ENCODE measurements at places on chromosomes 4 and X. TPM values are rescaled to one million over a fixed set of nuclear protein-coding genes. Genes with fewer than 3 reads are reported as not detected.

DNA sequence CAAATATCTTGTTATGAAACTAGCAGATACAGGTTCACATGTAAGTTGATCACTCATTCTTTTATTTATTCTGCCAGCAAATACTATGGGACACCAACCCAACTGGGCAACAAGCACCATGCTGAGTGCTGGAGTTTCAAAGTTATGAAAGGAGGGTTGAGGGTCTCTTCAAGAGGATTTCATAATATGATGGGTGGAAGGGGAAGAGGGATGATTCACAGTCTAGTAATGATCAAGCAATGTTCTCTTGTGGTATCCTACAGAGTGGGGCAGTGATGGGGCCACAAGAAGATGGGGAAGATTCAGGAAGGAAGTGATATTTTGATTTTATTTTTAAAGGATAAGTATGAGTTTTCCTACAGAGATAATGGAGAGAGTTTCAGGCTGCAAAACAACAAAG, 46.2 kb upstream of the TXK start:
- DNase-seq: no peak

Gene TCEAL6
- total RNA-seq: not detected

DNA sequence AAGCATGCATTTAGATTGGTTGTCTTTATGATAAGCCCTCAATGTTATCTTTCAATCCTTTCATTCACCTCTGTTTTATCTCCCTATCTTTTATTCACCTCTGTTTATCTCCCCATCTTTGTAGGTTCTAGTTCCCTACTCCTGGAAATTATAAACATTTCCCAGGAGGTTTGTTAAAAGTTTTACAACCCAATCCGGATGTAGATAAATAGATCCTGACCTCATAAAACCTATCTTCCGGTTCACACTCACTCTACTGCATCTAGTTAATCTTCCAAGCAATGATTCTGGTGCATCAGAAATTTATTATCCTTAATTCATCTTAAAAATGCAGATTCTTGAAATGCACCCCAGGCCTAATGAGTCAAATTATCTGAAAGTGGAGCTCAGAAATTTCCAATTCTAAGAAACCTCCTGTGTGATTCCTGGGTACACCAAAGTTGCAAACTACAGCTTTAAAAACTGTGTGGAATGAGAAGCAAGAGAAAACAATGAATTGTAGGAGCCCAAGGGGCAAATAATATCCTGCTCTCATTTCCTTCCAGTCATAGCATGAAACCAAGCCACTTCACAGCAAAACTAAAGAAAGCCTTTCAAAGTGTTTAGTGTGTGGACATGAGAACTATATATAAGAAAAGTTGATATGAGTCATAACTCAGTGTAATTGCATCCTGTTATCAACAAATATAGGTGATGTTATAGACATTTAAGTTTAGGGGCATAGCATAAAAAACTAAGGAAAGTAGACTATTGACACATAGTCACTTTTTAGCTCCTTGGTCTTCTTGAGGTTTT, 51.1 kb upstream of the UGT8 start:
- DNase-seq: no peak

Gene NPY1R
- 1.3 TPM for total RNA-seq

DNA sequence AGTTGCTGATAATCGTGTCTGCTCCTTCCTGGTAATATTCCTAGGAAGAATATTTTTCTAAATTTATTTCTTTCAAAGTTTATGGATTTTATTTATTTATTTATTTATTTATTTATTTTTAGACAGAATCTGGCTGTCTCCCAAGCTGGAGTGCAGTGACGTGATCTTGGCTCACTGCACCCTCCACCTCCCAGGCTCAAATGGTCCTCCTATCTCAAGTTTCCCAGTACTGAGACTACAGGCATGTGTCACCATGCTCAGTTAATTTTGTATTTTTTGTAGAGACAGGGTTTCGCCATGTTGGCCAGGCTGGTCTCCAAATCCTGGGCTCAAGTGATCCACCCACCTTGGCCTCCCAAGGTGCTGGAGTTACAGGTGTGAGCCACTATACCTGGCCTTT, 48.9 kb downstream of the PDLIM5 start:
- no peak for DNase-seq

Gene RAB39B
- total RNA-seq: not detected

- DNase-seq: no peak
These were observed 131.0 kb upstream of the HAND2 start for GRCh38 chr4:173661001-173661400.

- DNase-seq: no peak
These were observed 35.2 kb downstream of the FAM53A start for GRCh38 chr4:1648962-1649361.

- peak; percentile 74 for DNase-seq
These were observed 51.1 kb downstream of the SCML1 start for GRCh38 chrX:17788439-17788838.

DNA sequence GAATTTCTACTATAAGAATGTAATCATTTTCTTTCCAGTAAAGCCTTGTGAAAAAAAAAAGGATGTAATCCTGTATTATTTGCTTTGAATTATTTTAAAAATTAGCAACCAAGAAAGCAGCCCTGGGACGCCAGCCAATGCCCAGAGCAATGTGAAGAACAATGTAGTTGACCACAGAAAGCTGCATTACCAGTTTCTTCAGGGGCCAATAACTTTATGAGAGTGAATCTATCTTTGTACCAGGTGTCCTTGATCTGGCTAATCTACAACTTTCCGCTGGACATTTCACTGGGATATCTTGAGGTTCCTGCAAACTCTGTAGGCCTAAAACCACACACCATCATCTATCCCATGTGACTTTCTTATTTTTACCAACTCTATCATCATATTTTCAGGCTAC, 7.6 kb upstream of the KLHL2 start:
- DNase-seq: peak; percentile 88

- no peak for DNase-seq
These were observed 24.5 kb downstream of the DHX15 start for GRCh38 chr4:24559889-24560288.

DNA sequence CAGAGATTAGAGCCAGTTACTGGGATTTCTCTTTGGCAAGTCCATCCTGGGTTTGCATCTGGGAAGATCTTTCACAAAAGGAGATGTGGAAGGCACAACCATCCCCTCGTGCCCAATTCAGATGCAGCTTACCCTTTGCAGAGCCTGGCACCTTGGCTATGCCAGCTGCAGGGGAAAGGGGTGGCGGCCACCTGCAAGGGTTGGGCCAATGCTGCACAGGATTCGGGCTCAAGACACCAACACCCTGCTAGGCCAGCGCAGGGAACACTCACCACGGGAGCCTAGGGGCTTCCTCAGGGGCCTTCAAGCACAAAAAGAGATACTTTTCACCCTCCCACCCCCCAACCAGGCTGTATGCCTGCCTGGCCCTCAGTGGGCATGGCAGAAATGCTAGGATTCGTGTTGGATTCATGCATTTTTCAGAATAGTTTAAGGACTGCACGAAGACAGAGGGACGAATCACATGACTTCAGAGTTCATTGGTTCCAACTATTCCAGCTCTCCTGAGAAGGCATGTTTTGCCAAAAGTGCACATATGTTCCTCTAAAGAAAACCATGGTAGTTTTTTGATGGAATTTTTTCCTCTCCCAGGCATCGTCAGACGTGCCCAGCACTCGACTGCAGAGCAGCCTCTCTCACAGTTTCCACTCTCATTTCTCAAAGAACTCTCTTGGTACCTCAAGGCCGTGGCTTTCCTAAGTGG, 94.4 kb downstream of the PHKA2 start:
- no peak for DNase-seq

Gene HERC5
- 2.6 TPM for total RNA-seq

GRCh38 chr4:189060104-189060503, 880.6 kb upstream of the FRG1 start:
- DNase-seq: no peak

DNA sequence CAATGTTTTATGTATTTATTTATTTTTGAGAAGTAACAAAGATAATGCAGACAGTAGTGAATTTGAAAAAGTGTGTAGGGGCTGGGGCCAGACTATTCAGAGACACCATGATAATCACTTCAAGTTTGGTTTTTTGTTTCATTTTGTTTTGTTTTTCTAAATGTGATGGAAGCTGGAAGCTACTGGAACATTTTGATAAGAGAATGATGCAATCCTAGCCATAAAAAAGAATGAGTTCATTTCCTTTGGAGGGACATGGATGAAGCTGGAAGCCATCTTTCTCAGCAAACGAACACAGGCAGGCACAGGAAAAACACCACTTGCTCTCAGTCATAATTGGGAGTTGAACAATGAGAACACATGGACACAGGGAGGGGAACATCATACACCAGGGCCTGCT, 706.6 kb upstream of the EPHA5 start:
- DNase-seq: no peak

Gene FABP2
- total RNA-seq: not detected

GRCh38 chr4:172780566-172781081, 388.0 kb upstream of the GALNT7 start:
- DNase-seq: no peak

DNA sequence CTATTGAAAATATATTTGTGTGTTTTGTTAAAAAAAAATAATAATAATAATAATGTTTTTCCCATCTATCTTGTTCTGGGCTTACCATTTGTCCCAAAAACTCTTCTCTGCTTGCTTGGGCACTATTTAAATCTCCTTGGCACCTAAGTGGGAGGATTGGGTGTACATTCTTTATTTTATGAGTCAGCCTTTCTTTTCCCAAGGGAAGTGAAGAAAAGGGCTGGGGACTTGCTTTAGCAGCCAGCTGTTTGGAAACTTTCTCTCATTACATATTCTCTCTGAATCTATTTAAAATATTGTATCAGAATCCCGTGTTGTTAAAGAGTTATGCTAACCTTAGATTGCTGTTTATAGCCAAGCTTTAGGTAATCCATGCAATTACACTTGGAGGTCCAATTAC, 2332.4 kb downstream of the ARAP2 start:
- no peak for DNase-seq

GRCh38 chrX:125306335-125306866, 13.3 kb upstream of the TEX13C start:
- no peak for DNase-seq

Gene DAPP1
- total RNA-seq: 11.6 TPM

GRCh38 chrX:36867143-36867542, 141.0 kb upstream of the FAM47C start:
- DNase-seq: peak; percentile 64

Gene GPR173
- 2.2 TPM for total RNA-seq

Gene LAS1L
- 78.4 TPM for total RNA-seq

- peak; percentile 45 for DNase-seq
These were observed 163.9 kb upstream of the KIT start for GRCh38 chr4:54493862-54494261.

GRCh38 chrX:47796433-47796906, 40.2 kb upstream of the ZNF81 start:
- DNase-seq: peak; percentile 67

- DNase-seq: no peak
These were observed 57.1 kb downstream of the NIPAL1 start for GRCh38 chr4:48073567-48074103.

DNA sequence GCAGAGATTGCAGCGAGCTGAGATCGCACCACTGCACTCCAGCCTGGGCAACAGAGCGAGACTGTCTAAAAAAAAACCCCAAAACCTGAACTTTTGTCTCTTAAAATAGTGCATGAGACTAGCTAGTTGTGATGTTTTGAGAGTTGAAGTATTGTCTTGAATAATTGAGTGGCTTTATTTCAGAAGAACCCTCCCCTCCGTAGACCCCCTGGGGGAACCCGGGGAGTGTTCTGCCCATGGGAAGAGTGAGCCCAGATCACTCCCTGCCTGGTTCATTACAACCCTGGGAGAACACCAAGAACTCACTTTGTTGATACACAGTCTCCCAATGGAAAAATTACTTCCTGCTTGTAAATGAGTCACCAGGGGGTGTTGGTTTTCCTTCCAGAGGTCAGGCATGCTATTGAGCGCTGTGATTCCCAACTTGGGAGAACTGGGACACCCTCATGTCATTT, 65.3 kb upstream of the SHISA3 start:
- peak; percentile 59 for DNase-seq

DNA sequence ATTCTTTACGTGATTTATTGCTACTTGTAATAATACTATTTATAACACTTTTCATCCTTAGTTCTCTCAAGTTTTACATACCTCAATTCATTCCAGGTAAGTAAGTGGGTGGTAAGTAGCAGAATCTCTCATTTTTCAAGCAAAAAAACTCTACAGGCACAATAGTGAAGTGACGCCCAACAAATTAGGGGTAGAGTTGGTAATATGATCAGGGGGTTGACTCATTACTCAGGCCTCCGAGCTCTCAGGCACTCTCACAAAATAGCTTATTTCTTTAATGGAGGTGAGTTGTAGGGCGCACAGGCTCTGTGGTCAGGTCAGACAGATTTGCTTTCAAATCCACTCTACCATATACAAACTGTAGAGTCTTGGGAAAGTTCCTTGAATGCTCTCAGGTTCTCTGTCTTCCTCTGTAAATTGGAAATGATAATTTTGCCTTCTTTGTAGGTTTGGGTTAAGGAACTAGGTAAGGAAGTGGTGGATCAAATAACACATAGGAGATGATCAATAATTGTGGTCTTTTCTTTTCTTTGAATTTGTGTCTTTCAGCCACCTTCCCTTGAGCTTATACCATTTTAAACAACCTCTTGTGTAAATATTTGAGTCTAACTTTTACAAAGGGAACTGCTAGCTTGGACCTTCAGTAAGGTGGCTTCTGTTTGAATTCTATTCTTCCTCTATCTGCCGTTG, 134.9 kb upstream of the LEF1 start:
- peak; percentile 47 for DNase-seq

DNA sequence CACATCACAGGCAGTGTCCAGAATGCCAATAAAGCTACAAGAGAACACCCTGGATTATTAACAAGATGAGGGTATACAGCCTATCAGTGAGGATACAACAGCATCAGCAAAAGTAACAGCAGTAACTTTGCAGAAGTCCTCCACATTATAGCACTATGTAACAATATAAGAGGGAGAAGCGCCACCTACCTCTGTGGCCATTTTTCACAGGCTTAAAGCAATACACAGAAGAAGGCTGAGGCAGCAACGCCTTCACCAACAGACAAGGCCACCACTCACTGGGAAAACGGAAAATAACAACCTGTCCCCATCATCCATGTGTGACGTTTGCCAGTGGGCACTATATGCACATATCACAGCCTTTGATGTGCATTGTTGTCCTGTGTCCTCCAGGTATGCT, 12.5 kb downstream of the RTL8B start:
- no peak for DNase-seq

DNA sequence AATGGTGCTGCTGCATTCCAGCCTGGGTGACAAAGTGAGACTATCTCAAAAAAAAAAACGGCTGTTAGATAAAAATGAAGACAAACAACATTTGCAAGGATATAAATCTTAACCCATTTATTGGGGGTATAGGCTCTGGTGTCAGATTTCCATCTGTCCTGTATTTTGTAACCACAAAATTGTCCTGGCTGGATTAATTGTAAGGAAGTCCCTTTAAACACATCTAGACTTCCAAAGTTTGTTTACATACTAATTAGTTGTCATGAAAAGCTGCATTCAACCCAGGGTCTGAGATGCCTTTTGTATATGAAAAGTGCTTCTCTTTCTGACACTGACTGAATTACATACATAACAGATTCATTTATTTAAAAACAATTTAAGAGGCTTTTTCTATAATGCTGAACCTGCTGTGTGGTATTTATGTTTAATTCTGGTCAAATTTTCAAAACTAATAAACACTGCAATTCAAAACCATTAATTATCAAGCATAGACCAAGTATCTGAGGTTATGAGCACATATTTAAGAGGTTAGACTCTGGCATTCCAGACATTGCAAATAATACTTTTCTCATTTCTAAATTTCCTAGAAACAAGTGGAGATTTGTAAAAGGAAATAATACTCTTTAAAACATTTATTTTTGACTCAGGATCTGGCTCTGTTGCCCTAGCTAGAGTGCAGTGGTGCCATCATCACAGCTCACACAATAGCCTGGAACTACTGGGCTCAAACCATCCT, 17.5 kb upstream of the UGDH start:
- DNase-seq: peak; percentile 32

- DNase-seq: peak; percentile 52
These were observed 37.2 kb downstream of the LRP2BP start for GRCh38 chr4:185358514-185358913.
